ENCODE measurements at places on chromosomes 5 and 9. TPM values are rescaled to one million over a fixed set of nuclear protein-coding genes. Genes with fewer than 3 reads are reported as not detected.

DNA sequence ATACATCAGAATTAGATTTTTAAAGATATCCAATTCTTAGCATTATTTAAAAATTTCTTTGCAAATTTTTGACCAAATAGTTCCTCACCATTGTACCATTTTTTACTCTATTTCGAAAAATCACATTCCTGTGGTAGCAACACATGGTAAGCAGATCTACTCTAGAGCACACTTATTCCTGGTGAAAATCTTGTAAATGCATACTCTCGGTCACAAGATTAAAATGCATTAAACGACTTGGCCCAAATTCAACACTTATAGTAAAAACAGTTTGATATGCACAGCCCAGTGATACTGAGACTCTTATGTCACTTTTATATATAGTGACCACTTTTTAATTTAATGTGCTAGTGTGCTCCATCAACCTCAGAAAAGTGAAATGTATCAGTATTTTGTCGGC lies 208.8 kb upstream of the TARS1 start:
- no peak for DNase-seq
- no peaks in the 10 kb centered on the region for H3K27me3 ChIP-seq
- no peaks in the 10 kb centered on the region for H3K4me1 ChIP-seq
- no peaks in the 10 kb centered on the region for H3K36me3 ChIP-seq

GRCh38 chr9:127336086-127336485 lies 60.9 kb upstream of the SLC2A8 start:
- H3K4me1 ChIP-seq, result peaks cover 64% of the 10 kb centered on the region
- H3K27ac ChIP-seq, result peak overlapping the region; percentile 90
- H3K27me3 ChIP-seq, result no peaks in the 10 kb centered on the region
- H3K4me3 ChIP-seq, result no peak overlapping the region
- DNase-seq, result no peak

AHRR gene
- 11.3 TPM for total RNA-seq

- H3K27me3 ChIP-seq, result no peaks in the 10 kb centered on the region
- H3K4me1 ChIP-seq, result peaks cover 16% of the 10 kb centered on the region
- H3K27ac ChIP-seq, result no peak overlapping the region
- no peak for DNase-seq
These were observed 68.2 kb downstream of the PHF2 start for GRCh38 chr9:93644397-93645088.

FCHSD1 gene
- 42.2 TPM for total RNA-seq

GRCh38 chr9:98318834-98319478 lies 63.5 kb upstream of the TBC1D2 start:
- no peak overlapping the region for H3K27ac ChIP-seq
- no peak for DNase-seq
- H3K36me3 ChIP-seq, result no peaks in the 10 kb centered on the region

GRCh38 chr9:96020300-96020791 lies 144.9 kb downstream of the ERCC6L2 start:
- DNase-seq, result no peak
- H3K4me3 ChIP-seq, result peak overlapping the region; percentile 56
- H3K4me1 ChIP-seq, result peaks cover 22% of the 10 kb centered on the region
- no peaks in the 10 kb centered on the region for H3K27me3 ChIP-seq
- H3K27ac ChIP-seq, result peak overlapping the region; percentile 76
- H3K36me3 ChIP-seq, result no peaks in the 10 kb centered on the region

DNA sequence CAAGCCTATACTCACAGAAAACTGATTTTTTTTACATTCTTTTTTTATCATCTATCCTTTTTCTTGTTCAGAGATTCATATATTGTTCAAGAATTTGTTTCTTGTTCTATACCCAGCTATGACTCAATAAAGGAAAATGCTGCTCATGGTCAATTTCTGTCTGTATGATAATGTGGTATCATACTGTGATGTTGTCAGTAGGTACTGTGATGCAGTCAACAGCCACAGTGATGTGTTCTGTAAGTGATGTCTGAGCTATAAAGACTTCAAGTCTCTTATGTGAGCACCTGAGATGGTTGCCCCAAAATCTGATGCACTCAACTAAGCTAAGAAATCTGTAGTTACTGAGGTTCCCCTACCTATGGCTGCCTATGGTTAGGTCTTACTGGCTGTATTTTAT lies 294.2 kb upstream of the GRIN3A start:
- H3K4me1 ChIP-seq, result no peaks in the 10 kb centered on the region
- no peaks in the 10 kb centered on the region for H3K36me3 ChIP-seq
- no peak for DNase-seq
- no peak overlapping the region for H3K4me3 ChIP-seq

GRCh38 chr5:176519810-176520720 lies 17.1 kb downstream of the RNF44 start:
- H3K36me3 ChIP-seq, result no peaks in the 10 kb centered on the region
- no peak for DNase-seq
- H3K4me1 ChIP-seq, result no peaks in the 10 kb centered on the region
- no peak overlapping the region for H3K4me3 ChIP-seq
- no peak overlapping the region for H3K27ac ChIP-seq

COL5A1 gene
- 36.6 TPM for total RNA-seq

BTNL3 gene
- not detected for total RNA-seq

TRIM32 gene
- total RNA-seq, result 12.8 TPM

SLC1A1 gene
- 1.5 TPM for total RNA-seq

TDRD7 gene
- total RNA-seq, result 13.5 TPM

GRCh38 chr5:131530706-131531331 lies 104.2 kb downstream of the RAPGEF6 start:
- peaks cover 13% of the 10 kb centered on the region for H3K4me1 ChIP-seq
- no peak for DNase-seq
- H3K4me3 ChIP-seq, result no peak overlapping the region
- no peaks in the 10 kb centered on the region for H3K36me3 ChIP-seq
- H3K27me3 ChIP-seq, result no peaks in the 10 kb centered on the region

TMC1 gene
- total RNA-seq, result not detected

- no peaks in the 10 kb centered on the region for H3K27me3 ChIP-seq
- H3K36me3 ChIP-seq, result no peaks in the 10 kb centered on the region
- no peaks in the 10 kb centered on the region for H3K4me1 ChIP-seq
- no peak overlapping the region for H3K4me3 ChIP-seq
- no peak overlapping the region for H3K27ac ChIP-seq
These were observed 13.9 kb downstream of the PTAR1 start for GRCh38 chr9:69745716-69746437.

Measured in vagina (tissue), 2 donors.